ENCODE measurements at places on chromosomes 11 and 22.

DNA sequence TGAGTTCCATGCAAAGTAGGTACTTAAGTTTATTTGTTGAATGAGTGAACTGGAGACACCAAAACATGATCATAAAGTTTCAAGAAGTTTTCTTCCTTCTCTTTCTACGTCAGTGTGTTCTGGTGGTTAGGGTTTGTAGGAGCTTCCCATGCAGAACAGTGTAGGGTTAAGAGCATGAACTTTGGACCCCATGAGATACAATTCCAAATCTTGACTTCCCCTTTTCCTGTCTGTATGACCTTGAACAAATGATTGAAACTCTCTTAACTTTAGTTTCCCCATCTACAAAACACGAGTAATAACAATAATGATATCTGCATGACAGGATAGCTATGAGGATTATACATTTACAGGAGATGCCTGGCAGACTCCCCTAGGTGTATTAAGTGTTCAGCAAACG, 41.0 kb upstream of the TENM4 start:
- no peak for DNase-seq

DNA sequence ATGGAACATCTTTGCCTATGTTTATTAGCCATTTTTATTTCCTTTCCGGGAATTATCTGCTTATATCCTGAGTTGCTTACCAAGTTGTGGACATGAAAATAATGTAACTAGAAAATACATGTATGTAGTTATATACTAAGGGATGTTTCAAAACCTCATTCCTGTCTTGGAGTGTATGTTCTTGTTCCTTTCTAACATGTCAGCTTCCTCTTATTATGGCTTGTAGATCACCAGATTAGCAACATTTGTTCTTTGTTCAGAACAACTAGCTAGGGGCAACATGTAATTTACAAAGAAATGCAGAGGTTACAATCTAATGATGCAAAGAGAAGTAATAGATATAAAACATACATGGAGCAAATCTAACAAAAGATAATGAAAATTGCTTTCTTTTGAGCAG, 13.1 kb upstream of the TMEM123 start:
- DNase-seq = no peak

- no peak for DNase-seq
These were observed 123.4 kb downstream of the C11orf58 start for GRCh38 chr11:16861862-16862261.

- DNase-seq = peak; percentile 78
These were observed 1.6 kb downstream of the EFEMP2 start for GRCh38 chr11:65870706-65871681.

- no peak for DNase-seq
These were observed 103.7 kb downstream of the PICALM start for GRCh38 chr11:85965202-85965601.

DNA sequence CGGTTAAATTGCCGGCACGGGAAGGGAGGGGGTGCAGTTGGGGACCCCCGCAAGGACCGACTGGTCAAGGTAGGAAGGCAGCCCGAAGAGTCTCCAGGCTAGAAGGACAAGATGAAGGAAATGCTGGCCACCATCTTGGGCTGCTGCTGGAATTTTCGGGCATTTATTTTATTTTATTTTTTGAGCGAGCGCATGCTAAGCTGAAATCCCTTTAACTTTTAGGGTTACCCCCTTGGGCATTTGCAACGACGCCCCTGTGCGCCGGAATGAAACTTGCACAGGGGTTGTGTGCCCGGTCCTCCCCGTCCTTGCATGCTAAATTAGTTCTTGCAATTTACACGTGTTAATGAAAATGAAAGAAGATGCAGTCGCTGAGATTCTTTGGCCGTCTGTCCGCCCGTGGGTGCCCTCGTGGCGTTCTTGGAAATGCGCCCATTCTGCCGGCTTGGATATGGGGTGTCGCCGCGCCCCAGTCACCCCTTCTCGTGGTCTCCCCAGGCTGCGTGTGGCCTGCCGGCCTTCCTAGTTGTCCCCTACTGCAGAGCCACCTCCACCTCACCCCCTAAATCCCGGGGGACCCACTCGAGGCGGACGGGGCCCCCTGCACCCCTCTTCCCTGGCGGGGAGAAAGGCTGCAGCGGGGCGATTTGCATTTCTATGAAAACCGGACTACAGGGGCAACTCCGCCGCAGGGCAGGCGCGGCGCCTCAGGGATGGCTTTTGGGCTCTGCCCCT, 529 bp upstream of the CCND1 start:
- no peak for DNase-seq

- no peak for DNase-seq
These were observed 819.0 kb upstream of the CCDC90B start for GRCh38 chr11:84105148-84105547.

DNA sequence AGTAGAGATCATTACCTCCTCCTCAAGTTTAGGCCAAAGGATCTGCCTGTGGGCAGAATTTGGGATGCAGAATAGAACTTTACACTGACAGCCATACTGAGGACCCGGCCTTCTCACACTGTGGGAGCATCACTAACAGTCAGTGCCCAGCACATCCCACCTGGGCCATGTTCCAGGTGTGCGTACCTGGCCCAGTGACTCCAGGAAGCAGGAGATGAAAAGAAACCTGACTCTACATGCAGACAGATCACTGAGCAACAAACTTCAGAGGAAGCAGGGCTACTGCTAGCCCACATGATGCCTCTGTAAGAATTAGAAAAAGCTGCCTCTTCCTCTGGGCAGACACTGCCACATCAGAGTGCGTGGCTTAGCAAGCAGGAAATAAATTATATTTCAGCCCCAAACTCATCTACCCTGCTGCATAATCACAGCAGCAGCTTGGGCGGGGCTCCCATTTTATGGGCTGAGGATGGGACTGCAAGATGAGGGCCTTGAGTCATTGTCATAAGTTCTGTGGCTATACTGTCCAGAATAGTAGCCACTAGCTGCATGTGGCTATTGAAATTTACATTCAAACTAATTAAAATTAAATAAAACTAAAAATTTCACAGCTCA, 6.0 kb upstream of the LMO2 start:
- DNase-seq = no peak

DNA sequence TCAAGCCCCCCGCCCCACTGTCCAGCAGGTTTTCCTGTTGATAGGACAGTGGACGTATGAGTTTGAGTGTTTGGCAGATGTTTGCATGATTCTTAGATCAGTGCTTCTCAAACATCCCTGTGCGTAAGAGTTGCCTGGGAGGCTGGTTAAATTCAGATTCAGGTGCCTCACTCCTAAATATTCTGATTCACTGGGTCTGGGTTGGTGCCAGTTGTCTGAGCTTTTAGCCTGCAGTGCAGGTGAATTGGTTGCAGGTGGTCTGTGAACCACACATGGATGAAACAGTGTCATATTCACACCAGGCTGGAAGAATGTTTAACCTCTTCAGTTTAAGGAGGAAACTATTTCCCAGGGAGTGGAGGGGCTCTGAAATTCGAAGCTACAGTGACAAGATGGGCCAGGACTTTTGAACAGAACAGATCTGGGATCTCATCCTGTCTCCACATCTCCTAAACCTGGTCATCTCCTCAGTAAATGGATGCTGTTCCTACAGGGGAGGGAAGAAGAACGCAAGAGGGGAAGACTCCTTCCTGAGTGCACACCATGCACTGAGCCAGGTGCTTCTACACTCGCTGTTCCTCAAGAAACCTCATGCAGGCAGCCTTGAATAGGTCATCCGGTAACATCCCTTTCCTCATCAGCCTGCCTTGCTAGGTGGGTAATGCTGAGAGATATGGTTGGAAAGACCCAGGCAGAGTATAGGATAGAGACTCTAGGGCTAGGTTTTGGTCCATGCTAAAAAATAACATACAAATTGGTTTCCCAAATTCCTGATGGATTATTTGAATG, 47.8 kb downstream of the TEAD1 start:
- DNase-seq = no peak

DNA sequence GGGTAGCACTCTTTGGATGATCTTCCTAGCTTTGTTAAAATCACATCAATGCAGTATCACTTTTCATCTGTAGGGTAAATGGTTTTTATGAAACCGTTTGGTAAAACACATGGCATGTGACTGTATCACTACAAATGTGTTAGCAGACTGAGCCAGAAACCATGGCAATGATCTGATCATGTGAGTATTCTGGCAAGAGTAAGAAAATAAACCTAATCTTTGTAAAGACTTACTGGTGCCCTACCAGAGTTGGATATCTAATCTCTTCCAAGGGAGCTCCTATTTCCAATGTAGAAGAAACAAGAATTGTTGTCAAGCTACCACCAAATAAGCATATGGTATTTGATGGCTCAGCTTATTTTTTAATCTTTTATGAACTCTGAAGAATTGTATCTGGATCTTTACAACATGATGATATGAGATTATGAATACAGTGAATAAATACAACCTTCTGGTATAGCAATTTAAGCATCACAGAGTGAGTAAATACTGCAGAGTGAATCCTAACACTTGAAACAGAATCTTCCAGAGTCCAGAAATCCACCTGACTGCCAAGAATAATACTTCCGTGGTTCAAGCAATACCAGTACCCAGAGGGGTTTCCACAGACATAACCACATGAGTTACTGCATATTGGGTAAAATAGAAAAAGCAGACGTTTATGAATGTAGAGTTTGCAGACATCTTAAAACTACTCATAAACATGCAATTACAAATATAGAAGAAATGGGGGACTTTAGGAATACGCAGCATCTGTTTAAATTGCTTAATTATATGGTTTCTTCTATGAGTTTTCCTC, 238.8 kb downstream of the TTC28 start:
- no peak for DNase-seq

GRCh38 chr11:4539603-4540219, 5.3 kb upstream of the OR52M1 start:
- DNase-seq = peak; percentile 5

DNA sequence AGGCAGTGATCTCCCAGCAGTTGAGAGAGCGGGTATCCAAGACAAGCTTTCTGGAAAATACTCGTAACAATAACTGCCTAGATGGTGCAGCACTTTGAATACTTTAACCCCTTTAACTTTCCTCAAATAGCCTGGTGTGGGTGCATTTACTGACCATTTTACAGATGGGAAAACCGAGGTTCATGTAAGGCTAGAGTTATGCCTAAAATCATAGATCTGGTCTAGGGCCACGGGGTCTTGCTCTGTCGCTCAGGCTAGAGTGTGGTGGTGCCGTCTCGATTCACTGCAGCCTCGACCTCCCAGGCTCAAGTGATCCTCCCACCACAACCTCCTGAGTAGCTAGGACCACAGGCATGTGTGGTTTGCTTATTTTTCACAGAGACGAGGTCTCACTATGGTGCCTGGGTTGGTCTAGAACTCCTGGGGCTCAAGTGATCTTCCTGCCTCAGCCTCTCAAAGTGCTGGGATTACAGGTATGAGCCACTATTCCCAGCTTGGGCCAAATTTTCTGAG, 269.2 kb upstream of the SYN3 start:
- no peak for DNase-seq

Measured in DMS153 (cell line).